AG08396 (cell line): ENCODE measurements at places on chromosomes 12 and 14.

- DNase-seq = no peak
These were observed 1182.2 kb downstream of the FLRT2 start for GRCh38 chr14:86712176-86712575.

DNA sequence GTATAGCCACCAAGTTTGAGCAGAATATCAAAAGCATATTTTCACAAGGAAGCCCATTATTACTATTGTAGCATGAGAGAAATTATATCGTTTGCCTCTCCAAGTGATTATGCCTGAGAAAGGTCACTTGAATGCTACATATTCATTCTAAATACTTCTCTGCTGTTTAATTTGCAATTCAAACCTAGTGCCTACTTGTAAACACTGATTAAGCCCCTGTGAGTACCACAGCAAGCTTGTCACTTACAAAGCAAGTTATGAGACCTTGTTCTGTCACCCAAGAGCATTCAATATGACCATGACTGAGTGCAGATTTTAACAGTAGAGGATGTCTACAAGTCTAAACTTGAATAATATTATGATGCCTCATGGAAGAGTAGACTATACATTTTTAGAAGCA is 124.7 kb upstream of the SSTR1 start:
- no peak for DNase-seq

DNA sequence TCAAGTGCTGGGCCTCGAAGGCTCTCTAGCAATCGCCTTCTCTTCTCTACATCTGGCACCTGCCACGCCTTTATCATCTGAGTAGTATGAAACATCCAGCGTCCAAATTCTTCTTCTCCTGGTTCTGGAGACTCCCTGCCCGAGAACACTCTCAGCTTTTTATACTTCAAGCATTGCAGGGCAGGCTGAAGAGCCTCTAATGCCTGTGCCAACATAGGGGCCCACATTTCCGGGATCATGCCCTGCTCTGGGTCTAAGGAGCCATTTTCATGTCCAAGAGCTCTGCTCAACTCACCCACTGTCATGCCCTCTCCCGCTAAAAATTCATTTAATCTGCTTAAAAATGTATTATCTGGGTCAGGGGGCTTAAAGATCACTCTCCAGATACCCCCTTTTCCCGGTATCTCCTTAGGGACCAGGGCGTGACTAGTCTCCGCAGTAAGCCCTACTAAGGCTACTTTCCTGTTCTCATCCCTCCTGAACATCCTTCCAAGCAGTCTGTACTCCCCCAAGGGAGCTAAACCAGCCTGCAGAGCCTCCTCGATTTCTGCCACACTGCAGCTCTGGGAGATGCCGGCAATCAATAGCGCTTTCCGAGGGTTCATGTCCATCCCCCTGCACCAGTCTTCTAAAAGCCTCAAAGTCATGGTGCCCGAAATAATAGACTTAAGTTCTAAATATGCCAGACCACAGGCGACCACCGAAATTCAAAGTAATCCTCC is 940 bp downstream of the MOAP1 start:
- DNase-seq = no peak

GRCh38 chr12:92654929-92655328 is 47.9 kb upstream of the PLEKHG7 start:
- DNase-seq = no peak

DNA sequence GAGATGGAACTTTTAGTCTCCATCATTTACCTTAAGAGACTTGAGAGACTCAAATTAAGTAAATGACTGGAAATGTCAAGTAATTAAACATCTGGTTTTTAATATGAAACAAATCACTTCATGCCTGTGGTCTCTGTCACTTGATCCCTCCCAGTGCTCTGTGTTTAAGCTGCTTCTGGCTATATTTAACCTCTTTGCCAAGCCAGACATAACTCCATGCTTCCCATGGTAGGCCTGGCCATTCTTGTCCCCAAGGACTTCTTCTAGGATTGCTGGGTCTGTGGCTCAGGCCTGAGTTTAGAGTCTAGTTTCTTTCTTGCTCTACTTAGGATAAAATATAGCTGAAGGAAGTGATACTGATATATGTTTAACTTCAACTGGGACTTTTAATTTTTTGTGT is 1013.6 kb downstream of the FLRT2 start:
- DNase-seq = no peak

- DNase-seq = no peak
These were observed 11.9 kb downstream of the GLTP start for GRCh38 chr12:109868182-109869051.

DNA sequence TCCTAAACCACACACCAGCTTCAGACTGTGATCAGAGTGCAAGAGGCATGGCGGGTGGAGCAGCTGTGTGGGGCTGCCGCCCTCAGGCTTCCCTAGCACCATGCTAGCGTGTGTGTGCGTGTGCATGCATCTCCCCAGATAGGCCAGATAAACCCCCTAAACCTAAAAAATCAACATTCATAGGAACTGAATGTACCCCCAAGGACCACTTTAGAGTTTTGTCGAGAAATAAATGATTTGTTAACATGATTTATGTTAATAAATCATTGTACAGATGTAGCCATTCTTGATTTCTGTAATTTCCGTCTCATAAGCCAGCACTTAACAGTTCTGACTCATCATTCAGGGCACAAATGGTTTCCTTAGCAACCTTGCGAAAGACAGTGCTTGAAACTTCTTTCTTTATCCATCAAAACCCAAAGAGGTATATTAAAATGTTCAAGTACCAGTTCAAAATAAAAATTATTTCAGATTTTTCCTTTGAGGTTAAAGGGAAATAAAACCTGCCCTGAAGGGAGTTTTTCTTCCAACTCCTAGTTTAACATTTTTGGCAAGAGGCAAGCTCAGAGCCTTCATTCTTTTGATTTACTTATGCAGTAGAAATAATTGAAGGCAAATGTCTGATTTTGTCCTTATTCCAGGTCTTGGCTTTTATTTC is 206.2 kb upstream of the RGS6 start:
- DNase-seq = peak; percentile 58

GRCh38 chr14:19771895-19772430 is 1.3 kb upstream of the OR4M1 start:
- DNase-seq = no peak

- no peak for DNase-seq
These were observed 10.3 kb upstream of the ISM2 start for GRCh38 chr14:77508876-77509275.

- DNase-seq = no peak
These were observed 15.0 kb downstream of the CCDC85C start for GRCh38 chr14:99589031-99589441.

DNA sequence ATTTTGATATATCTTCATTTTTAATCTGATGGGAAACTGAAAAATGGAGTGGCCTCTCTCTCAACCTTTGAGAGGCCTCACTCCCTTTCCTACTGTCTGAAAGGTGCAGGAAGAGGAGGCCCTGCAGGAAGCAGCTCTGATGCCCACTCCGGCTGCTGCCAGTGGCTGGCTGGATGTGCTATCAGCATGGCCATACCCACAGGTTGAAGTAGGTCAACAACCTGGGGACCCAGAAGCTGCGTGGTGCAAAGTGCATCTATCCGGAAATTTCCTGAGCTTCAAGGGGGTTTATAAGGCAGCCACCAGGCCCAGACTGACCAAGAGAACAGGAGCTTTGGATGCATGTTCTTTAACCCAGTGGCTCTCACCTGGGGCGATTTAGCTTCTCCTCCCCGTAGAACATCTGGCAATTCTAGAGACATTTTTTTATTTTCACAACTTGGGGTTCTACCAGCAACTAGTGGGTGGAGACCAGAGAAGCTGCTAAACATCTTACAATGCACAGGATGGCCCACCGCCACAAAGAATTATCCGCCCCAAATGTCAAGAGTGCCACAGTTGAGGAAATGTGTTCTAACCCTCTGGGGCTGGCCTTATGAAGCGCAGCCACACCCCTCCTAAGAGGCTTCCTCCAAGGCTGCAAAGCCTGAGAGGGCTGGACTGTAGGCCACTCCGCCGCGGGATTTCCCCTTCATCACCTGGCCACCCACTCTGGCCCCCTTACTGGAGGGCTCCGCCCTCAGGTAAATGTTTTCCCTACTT is 8.2 kb upstream of the BATF start:
- DNase-seq = no peak

DNA sequence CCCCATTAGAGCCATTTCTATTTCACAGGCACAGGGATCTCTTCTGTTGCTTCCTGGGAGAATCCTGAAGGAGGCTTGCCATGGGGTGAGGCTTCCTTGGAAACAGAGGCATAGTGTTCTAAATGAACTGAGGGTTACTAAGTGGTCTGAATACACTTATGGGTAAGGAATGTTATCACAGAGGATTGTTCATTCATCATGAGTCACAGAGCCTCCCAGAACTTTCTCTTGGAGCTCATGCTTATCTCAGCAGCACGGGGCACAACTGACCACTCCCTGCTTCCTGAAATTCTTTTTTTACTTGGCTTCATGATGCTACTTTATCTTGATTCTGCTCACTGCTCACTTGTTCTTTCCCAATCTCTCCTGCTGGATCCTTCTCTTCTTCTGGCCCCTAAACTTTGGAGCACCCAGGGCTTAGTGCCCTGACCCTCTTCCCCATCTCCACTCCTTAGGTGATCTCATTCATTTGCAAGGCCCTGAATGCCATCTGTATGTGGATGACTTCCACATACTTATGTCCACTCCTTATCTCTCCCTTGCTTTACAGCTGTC is 57.9 kb downstream of the ANO6 start:
- DNase-seq = peak; percentile 80

DNA sequence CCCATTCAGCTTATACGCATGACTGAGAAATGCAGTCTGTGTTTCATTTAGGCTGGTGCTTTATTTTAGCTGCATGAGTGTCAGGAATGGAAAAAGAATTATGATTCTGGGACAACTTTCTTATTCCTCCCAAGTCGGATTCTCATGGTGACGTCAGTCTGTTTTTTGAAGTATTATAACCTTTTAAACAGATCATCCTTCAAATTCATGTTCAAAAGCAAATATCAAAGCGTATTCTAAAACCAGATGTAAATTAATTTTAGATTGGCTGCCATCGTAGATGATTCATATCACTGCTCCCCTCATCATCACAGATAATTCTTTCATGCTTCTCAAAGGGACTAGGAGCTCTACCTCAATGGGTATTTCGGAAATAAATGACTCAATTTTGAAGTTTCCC is 15.0 kb downstream of the FNTB start:
- no peak for DNase-seq

GRCh38 chr12:107373238-107373809 is 280.0 kb upstream of the CRY1 start:
- DNase-seq = no peak

DNA sequence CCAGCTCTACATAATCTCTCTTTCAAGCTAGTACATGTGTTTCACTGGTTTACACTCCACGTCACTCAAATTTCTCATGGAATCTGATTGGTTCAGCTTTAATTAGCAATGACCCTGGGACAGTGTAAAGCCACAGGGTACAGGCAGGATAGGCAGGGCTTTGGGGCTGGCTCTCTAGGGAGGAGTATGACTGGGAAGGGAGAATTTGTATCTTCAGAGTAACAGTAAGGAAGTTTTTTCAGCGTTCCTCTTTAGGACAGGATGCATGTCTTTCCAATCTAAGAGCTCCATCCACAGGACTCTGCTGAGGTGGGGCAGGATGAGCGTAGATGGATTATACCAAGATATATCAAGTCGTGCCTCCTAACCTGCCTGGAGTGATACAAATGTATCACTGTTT is 112.0 kb upstream of the CLEC14A start:
- no peak for DNase-seq

DNA sequence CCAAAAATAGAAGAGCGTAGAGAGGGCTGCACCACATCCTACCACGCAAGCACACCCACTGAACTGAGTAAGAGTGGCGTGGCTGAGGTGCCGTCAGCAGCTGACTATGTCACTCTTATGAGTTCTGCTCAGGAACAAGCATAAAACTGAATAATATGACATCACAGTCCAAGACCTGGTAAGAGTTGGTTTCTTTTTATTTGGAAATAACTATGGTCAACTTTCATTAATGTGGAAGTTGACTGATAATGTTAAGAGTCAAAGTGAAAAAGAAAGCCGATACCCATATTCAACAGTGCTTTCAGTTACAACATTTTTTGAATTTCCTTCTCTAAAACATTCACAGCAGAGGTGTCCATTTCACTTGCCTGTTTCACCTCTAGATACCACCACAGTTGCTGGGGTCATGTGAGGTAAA is 44.6 kb downstream of the GNS start:
- DNase-seq = no peak

DNA sequence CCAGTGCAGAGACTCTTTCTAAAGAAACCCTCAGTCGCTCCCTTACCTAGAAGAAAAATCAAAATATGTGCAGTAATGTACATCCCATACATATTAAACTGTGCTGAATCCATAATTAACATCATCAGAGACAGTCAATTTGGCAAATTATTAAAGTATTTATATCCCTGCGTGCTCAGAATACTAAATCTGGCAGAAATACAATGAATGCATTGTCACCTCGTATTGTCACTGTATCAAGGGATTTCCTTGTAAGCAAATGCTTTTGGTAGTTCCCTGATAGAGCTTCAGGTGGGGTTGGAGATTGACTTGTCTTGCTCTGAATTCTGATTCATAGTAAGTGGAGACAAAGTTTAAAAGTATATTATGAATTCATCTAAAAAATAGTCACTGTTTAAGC is 319.1 kb downstream of the PPFIA2 start:
- DNase-seq = no peak

- no peak for DNase-seq
These were observed 35.2 kb downstream of the CRY1 start for GRCh38 chr12:107058190-107058589.

- no peak for DNase-seq
These were observed 8.6 kb upstream of the NXPH4 start for GRCh38 chr12:57207731-57208630.

DNA sequence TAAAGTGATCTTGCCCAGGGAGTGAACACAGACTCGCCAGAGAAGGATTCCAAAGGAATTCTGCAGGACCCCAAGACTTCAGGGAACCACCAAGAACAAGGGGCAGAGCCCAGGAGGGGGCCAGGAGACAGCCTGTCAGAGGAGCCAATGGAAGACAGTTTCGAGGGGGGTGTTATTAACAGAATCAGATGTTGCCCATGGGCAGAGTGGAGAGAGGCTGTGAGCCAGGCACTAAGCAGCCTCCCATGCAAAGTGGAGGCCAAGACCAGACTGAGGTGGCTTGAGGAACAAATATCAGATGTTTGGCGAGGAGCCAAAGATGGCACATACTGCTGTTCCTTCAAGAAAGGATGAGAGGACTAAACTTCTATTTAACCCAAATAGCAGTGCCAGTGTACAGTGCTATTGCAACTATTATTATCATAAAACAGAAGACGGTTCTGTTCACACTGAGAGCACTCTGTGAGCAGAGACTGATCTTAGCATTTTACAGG is 12.6 kb downstream of the APPL2 start:
- DNase-seq = no peak
